RPMI7951 (cell line): ENCODE measurements at places on chromosomes 12 and 14. TPM values are rescaled to one million over a fixed set of nuclear protein-coding genes. Genes with fewer than 3 reads are reported as not detected.

- no peak for DNase-seq
Measured at GRCh38 chr14:96776791-96777190, 20.4 kb upstream of the VRK1 start.

- no peak for DNase-seq
Measured at GRCh38 chr12:9760699-9761418, at the start of gene CD69. TSS of gene CD69 (minus strand) at chr12:9760901. CDS start at chr12:9760820, 81 bp downstream.

GRCh38 chr12:15684896-15685658 is 104.1 kb downstream of the EPS8 start:
- DNase-seq = peak; percentile 79

- DNase-seq = no peak
Measured at GRCh38 chr14:95222151-95222631, 64.9 kb upstream of the DICER1 start.

The PCED1B gene
- 1.6 and 4.2 TPM in 2 replicates for total RNA-seq

GRCh38 chr12:111298582-111299436 is 70.1 kb downstream of the PHETA1 start:
- peak; percentile 39 for DNase-seq

- no peak for DNase-seq
Measured at GRCh38 chr12:124333724-124334123, 38.8 kb downstream of the RFLNA start.

GRCh38 chr12:44381341-44381740 is 494.8 kb downstream of the NELL2 start:
- no peak for DNase-seq

- DNase-seq = no peak
Measured at GRCh38 chr14:104933746-104934733, 9.4 kb downstream of the PLD4 start.

DNA sequence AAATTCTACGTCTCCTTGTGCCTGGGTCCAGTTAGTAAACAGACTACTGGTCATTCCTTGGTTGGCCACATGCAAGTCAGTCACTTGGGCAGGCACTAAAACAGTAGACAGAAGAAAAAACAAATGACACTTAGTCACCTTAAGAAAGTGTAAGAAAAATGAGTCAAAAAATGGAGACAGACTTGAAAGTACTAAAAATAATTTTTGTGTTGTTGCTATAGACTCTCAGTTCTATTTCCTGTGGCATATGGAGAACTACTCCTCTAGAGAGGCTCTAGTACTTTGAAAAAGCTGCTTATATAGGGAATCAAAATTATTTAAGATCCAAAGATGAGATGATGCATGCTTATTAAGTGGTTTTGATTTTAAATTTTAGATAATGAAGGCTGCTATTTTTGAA is 56.0 kb downstream of the PTPRB start:
- DNase-seq = peak; percentile 9

- DNase-seq = peak; percentile 28
Measured at GRCh38 chr12:94710933-94711332, 60.6 kb upstream of the TMCC3 start.

The BRF1 gene
- 13.7 and 13.9 TPM in 2 replicates for total RNA-seq

- DNase-seq = no peak
Measured at GRCh38 chr12:6834873-6835272, 5.9 kb upstream of the GNB3 start.

The TAMALIN gene
- 0.20 and 0.24 TPM in 2 replicates for total RNA-seq

DNA sequence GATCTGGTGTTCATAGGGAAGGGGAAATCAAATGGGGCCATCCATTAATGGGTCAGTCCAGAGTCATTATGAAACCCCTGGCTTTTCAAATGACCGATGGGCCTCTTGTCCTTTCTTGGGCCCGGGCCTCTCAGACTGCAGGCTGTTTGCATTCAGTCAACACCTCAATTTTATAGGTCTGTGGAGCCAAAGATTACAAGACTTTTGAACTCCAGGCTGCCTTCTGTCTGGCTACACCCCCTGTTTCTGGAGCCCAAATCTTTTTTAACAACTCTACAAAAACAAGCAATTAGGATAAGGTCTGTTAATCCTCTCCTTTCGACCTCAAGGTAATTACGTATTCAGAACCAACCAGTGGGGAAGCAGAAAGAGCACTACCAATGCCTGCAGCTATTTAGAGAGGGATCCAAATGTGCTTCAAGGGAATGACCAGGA is 35.6 kb downstream of the DUSP6 start:
- no peak for DNase-seq
